ENCODE measurements at places on chromosomes 1 and 21.

DNA sequence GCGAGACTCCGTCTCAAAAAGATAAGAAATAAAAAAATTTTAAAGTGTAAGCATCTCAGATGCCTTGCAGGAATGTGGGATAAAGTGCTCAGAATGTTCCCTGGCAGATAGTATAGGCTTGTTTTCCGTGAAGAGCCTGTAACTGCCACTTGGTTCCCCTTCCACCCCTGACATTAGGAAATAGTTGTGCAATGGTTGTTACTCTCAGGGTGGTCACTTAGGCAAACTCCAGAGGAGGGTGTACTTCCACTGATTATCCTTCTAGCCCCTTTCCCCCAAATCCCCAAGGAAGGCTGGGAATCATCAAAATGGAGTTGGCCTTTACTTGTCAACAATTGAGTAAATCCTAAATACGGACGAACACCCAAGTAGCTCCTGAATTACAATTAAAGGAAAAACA is 10.4 kb downstream of the RPL11 start:
- DNase-seq: no peak

DNA sequence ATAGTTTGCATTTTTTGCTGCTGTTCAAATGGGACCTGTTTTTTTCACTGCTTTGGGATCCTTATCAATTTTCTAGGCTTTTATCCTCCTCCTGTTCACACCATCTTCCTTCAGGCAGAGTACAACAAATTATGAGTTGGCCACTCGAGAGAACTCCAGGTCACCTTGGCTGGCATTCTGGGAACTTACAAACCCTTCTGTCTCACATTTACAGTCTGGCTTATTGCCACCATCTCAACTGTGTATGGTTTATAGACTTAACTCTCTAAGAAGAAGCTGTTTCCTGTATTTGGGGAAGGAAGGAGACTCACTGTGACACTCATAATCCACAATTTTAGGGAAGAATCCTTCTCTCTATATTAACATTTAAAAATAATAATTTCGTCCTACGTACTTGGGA is 5.4 kb upstream of the ZNF691 start:
- no peak for DNase-seq

DNA sequence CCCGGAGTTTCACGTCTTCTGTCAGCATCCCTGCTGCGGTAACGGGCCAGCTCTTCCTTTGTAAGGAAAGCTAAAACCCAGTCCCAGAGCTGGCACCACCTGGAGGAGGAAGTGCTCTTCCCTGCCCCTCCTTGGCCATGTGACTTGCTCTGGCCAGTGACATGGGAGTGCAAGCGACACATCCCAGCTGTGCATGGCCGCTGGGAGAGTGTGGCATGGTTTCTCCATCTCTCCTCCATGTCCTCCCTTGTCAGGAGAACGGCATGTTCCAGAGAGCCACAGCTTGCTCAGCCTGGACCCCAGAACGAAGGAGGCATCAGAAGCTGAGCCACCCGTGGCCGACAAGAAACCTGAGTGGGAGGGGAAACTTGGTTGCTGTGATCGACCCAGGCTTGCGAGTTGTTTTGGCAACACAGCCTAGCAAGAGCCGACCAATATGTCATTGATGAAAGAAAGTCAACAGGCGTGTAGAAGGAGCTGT is 2.7 kb upstream of the PRXL2B start:
- no peak for DNase-seq

GRCh38 chr1:235429143-235429542 is 61.9 kb downstream of the TBCE start:
- DNase-seq: no peak

DNA sequence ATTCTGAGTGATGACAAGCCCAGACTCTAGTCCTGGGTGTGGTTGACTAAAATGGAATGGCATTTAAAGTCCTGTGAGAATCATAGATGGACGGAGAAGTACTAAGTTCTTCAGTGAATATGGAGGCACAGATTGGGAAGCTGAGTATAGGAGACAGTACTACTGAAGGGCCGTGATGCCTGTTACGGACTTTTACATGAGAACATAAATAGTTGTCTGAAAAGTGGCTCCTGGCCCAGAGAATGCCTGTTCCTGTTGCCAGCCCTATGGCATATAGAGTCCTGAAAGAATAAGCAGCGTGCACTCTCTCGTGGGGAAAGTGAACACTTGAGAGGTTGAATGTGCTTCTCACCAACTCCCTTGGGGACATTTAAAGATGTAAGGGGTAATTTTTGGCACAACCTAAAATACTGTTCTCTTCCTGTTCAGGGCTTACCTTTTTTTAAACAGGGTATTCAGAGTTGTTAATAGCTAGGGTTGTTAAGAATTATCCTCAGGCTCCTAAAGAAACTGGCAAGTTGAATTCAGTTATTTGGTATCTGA is 20.4 kb downstream of the CCT8 start:
- no peak for DNase-seq

DNA sequence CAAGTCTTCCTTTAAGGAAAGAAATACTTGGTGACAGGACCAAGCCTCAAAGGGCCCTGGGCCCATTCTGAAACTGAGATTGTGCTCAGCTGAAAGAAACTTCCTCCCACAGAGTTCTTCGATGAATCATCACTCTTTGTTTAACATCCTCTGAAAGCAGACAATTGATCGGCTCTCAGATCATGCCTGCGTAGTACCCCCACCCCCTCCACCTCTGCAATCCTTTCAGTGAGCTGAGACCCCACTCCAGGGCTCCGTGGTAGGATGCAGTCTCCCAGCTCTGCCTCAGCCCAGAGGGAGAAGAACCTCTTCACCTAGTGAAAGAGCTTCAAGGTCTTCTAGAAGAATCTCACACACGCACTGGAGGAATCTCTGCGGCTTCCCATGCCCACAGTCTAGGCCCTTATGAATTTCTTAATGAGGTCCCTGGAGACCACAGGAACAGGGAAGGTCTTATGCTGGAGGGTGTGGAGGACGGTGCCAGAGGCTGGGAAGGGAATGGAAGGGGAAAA is 104.9 kb upstream of the SOD1 start:
- no peak for DNase-seq

DNA sequence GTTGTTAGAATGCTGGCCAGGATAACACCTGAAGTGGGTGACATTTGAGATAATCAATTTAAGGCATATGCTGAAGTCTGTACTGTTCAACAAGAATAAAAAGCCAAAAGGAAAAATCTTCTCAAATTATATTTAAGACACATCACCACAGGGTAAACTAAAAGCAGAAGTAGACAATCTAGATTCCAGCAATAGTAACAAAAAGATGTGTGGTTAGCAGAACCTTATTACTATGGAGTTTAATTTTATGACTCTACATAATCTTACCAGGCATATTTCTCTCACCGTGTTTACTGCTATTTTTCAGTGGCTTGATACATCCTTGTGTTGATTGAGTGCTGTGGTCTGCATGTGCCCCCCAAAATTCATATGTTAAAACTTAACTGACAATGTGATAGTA is 300.4 kb upstream of the ZP4 start:
- no peak for DNase-seq

- DNase-seq: peak; percentile 30
Observed at GRCh38 chr1:116763116-116763786, 9.0 kb downstream of the CD2 start.

GRCh38 chr1:115220340-115221270 is 117.4 kb downstream of the NGF start:
- DNase-seq: no peak

DNA sequence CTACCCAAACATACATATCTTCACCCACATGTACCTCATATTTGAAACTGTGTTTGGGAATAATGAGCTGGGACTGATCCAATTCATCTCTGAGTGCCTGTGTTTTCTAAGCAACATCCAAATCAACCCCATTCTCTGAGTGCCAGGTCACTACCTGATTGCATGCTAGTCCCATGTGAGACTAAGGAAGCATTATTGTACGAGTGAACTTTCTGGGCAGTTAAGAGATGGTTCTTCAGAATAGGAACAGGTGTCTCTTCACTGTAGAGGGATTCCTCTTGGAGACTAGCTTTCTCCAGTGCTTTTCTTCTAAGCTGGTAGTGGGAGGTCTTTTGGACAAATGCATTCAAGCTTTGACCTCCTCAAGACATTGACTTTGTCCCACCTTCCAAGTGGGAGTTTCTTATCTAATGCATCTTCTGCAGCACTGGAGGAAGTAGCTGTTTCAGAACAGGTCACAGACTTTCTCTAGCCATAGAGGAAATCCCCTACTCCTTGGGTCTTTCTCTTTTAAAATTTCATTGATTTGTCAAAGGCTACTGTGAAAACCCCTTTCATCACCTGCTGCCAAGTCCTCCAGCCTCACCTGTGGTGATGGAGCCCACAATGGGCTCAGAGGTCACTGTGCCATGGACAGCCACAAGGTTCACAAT is 172.0 kb upstream of the KIAA0040 start:
- DNase-seq: no peak

- peak; percentile 53 for DNase-seq
Observed at GRCh38 chr1:207673399-207673798, 28.5 kb downstream of the CR1L start.

DNA sequence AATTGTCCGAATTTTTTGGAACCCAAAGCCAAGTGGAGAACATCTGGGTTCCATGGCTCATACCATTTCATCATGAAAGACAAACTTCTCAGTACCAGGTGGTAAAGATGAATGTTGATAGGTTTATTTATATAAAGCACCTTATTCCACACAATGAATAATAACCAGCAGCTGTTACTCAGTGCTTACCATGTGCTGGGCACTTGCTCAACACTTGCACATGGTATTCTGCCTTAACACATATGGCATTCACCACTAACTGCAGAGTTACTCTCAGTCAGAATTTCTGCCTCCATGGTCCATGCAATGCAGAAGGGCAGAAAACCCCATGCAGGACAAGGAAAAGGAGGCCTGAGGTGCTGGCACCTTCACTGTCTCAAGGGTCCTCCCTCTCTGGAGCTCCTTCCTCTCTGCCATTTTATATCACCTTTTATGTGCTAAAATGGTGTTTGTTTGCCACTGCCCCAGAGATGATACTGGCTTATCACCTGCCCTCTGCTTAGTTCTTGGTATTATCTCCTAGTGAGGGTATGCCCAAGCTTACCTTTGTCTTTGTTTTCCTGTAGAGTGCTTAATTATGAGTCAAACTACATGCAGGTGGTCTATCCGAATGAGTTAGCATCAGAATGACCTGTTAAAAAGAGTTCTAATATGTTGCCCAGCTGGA is 76.7 kb upstream of the ZNF326 start:
- DNase-seq: no peak

- DNase-seq: no peak
Observed at GRCh38 chr1:5253036-5253435, 598.6 kb downstream of the AJAP1 start.

DNA sequence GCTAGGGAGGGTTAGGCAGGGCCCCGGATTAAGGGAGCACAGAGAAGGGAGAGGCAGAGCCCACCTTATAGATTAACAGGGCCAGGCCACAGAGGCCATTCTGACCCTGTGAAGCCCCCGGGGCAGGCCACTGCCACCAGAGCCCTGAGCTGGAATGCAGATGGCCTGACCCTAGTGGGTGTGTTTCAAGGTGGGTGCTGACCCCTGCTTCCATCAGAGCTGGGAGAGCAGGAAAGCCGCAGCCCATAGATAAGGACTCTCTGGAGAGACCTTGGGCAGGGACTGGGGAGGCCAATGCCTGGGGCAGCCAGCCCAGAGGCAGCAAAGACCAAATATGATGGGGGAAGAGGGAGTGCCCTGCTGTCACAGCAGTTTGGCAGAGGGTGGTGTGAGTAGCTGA is 35.9 kb downstream of the NCMAP start:
- no peak for DNase-seq

DNA sequence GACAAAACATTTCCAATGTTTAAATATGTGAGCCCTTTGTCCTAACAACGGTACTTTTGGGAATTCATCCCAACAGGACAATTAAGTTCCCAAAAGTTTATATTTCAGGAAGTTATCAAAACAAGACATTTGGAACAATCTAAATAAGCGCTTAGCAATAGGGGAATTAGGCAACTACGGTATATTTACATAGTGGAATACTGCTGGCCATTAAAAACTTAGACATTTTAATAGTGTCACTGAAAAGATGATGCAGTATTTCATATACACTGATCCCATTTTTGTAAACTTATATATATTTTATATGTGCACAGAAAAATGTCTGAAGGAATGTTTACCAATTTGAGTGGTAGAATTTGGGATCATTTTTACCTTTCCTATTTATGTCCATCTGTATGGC is 20.8 kb downstream of the UBR4 start:
- DNase-seq: no peak

GRCh38 chr1:9787702-9788101 is 36.1 kb downstream of the CLSTN1 start:
- DNase-seq: peak; percentile 14

DNA sequence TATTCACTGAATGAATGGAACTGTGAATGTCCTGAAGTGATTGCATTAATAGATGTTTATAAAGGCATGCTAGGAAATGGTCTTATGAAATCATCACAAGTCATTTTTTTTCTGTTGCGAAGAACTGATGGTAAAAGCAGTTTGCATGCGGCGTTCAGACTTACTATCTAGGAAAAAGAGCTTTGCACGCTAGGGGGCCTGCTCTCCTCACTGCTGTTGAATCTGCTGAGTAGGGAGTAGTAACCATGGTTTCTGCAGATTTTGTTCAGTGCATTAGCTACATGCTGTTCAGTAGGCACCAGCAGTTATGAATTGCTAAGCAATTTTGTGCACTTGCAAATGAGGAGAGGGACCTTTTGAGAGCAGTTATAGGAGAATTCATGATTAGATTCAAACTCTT is 57.9 kb downstream of the CENPF start:
- DNase-seq: no peak

DNA sequence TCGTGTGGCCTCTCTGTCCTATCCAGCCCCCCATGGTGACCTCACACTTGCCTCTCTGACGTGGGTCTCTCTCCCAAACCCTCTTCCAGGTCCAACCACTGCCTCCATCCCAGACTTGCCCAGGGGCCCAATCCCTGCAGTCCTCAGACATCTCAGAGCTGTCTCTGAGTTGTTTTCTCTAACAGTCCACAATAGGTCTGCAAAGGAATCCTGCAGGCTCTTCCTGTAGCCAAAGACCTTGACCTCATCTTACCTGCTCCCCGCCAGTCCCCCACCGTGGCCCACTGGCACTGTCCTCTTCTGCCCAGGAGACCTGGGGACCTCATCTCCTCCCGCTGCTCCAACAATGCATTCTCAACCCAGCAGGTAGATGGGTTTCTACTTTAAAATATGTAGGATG is 10.0 kb downstream of the RNF187 start:
- DNase-seq: no peak

DNA sequence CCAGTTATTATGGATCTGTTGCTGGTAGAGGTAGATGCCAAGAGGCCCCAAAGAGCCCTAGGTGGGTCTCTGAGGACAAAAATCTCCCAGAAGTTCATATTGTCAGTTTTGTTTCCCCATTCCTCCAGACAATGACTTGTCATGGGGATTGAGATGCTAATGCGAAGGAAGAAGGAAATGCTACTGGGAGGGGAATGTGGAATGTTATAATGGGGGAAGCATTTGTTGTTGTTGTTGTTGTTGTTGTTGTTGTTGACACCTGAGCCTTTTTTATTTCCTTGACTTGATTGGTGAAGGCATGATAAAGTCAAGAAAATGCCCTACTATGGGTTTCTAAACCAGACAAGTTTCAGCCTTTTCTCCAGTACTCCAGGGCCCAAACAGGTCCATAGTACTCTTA is 108.9 kb downstream of the BEND5 start:
- DNase-seq: no peak
